Progenitor cell of endocrine pancreas (in vitro differentiated cells): ENCODE measurements at places on chromosomes 12 and 14. TPM values are rescaled to one million over a fixed set of nuclear protein-coding genes. Genes with fewer than 3 reads are reported as not detected.

The GARIN6 gene
- not detected in 2 replicates for total RNA-seq

The CCDC38 gene
- total RNA-seq = not detected in 2 replicates

The KRT85 gene
- not detected in 2 replicates for total RNA-seq

The CCDC177 gene
- 0.22 and 0.24 TPM in 2 replicates for total RNA-seq

The ERGIC2 gene
- 105 and 115 TPM in 2 replicates for total RNA-seq

The PRKAB1 gene
- 41.3 and 44.7 TPM in 2 replicates for total RNA-seq

GRCh38 chr14:61588419-61588901 is 106.9 kb upstream of the HIF1A start:
- DNase-seq = no peak

GRCh38 chr12:32777159-32777558 is 21.5 kb upstream of the YARS2 start:
- DNase-seq = no peak

DNA sequence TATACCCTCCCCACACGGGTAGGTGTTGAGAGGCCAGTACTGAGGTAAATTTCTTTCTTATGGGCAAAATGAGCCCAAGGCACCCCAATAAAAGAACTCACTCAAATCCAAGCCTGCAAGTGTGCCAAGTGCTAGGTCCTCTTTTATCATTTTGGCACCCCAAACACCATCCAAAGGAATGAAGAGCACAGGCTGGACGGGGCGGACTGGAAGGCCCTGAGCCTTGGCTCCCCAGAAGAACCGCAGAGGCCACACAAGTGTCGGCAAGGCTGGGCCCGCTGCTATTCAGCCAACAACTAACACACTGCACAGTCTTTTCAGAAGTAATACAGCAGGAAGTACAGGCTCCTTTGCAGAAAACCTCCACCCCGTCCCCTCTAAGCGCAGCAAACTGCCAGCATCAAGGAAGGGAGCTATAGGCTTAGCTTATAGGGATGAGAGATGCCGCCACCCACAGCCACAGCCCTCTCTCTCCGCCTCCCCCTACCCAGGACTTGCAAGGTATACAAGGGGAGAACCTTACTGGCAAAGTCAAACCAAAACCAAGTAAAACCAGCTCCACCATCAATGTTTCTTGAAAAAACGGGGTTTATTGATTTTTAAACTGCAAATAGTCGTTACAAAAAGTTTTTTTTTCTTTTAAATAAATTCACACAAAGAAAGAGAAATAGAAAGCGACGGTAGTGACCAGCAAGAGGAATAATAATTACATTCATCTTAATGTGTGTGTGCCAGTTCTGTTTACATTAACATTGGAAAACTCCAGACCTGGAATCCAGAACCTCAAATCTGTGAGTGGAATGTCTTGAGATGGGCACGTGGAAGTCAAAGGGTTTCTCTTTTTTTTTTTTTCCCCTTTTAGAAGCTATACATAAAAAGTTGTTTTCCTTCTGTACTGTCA is 5.5 kb downstream of the ZFP36L1 start:
- no peak for DNase-seq

DNA sequence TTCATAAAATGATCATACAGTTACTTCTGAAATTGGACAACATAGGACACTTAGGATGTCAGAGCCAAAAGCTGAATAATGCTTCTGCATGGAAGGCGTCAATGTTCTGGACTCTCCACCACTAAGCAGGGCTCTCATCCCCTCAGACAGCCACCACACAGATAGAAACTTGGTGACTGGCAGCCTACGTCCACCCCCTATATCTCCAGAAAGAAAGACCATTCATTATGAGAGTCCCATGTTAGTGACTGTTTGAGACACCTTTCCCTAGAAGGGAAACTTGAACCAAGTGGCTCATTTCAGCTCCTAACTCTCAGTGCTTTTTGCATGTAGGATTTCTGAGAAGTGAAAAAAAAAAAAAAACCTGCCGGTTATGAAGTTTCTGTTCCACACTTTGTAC is 251.0 kb upstream of the FKBP4 start:
- no peak for DNase-seq

DNA sequence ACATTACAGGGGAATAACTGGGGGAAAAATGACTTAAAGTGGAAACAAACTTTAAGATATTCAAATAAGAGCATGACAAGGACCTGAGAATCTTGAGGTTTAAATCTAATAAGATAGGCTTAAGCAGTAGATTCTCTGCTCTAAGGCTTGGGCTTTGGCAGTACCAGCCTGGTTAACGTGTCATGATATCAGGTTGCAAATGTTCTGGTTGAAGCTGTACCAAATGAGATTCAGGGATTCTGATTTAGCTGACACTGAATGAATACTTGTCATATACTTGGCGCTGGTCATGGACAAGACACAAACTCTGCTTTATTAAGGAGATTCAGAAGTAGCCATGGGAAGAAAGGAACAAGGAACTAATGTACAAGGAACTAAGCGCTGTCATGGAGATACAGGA is 6.1 kb downstream of the TCP11L2 start:
- DNase-seq = no peak

GRCh38 chr14:65471038-65471878 is 58.7 kb downstream of the FUT8 start:
- DNase-seq = no peak

DNA sequence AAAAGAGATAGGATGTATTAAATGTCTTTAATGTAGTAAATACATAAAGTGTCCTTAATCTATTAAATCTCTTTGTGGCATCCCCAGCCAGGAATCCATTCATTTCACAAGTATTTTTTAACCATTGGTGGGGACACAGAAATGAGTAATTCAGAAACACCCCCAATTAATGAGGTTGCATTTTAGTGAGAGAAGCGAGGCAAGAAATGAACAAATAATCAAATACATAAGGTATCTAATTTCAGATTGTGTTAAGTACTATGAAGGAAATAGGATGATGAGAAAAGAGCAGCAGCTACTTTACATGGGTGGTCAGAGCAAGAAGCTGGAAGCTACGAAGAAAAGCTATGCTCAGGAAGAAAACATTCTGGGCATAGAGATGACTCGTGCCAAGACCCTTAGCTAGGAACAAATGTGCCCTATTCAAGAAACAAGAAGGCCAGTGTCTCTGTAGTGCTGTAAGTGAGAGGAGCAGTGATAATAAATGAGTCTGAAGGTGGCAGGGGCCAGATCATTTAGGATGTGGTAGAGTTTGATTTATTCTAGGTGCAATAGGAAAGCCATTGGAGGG is 60.5 kb upstream of the IGF1 start:
- no peak for DNase-seq

DNA sequence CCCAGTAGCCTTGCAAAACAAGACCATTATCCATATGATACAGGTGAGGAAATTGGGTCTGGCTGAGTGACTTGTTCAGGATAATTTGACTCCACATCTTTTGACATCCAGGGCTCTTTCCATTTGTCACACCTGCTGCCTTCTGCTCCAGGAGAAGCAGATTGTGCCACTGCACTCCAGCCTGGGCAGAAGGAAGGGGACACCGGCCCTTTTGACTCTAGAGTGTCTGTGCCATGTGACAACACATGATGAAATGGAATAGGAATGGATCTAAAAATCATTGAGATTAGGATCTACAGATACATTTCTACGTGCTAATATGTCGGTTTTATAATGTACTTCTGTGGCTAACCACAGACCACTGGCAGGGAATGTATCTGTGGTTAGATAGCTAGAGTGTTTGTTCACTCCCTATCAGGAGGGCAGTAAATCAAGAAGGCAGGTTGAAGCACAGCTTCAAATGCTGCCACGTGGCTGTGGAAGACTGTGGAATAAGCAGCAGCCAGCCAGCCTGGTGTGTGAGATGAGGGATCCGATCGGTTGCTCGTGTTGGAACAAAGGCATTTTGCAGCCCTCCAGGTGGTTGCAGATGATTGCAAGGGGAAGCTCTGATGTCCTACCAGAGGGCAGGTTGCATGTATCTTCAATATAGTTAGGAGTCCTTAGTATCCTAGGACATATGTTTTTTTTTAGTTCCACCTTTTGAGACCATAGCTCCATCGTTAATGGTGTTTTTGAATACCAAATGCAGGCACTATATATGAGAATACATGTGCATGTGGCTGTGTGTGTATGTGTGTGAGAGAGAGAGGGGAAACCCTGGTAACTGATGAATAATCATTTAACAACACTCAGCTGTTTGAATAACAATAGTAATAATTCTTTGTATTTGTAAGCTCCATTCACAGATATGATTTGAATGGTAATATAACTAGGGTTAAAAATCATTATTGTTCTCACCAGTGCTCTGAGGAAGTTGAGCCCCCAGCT is 28.6 kb downstream of the EML1 start:
- DNase-seq = no peak
